CD4-positive, alpha-beta T cell treated with Interleukin-6 at 100 ng/mL for 8 hours (primary cell): ENCODE measurements at places on chromosomes 6 and 20.

DNA sequence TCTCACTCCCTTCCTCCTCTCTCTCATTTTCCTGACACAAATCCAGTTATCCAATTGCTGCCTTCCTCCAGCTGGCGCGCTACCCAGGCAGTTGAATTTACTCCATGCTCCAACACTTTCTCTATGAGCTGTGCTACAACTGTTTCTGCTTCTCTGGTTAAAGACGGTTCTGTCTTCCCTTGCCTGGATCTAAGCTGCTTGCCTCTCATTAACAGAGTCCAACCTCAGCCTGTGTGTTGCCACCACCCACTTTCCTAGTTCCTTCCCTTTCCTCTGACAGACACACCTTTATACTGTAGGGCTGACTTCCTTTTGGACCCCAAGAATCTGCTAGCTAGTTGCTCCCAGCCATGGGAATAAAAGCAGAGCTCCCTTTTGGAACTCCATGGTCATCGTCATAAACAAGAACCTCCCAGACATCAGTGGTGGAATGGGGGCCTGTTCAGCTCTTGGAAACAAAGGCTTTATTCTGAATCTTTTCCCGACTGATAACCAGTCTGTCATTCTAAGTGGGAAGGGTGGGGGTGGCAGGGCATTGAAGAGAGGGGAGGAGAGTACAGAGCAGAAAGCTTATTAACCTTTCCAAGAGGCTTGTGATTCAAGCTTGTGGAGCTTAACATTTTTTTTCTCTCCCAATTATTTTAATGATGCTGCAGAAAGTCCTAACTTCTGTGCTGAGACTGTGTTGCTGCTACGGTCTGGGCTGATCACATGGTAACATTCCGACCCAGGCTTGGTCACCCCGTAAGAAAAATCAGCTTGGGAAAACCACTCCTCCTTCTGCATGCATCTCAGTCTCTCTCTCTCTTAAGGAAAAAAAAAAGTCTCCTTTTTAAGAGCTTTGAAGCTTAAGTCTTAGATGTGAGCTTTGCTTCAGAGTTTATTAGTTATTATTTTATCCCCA is 31.3 kb upstream of the BMP2 start:
- no peak for DNase-seq

GRCh38 chr20:4951299-4951698 is 50.0 kb downstream of the SLC23A2 start:
- no peak for DNase-seq

DNA sequence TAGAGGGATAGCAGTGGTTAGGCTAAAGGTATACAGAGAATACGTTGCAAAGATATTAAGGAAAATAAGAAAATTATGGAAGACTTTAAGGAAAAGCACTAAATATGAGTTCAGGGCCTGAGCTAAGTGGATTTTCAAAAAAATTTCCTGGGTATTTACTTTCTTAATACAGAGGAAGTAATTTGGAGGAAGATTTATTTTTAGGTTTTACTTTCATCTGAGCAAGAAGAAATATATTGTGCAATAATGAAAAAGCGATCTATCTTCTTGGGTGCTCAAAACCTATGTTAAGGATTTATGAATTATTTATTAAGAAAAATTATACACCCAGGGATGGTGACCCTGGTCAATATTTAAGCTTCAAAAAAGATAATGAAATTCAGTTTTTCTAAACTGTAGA is 224.7 kb downstream of the PLCB1 start:
- no peak for DNase-seq

- no peak for DNase-seq
These were observed 10.5 kb downstream of the ZHX3 start for GRCh38 chr20:41307021-41307420.

GRCh38 chr6:88383183-88383582 is 217.0 kb upstream of the CNR1 start:
- no peak for DNase-seq

- no peak for DNase-seq
These were observed 37.5 kb downstream of the MAK start for GRCh38 chr6:10800810-10801209.

DNA sequence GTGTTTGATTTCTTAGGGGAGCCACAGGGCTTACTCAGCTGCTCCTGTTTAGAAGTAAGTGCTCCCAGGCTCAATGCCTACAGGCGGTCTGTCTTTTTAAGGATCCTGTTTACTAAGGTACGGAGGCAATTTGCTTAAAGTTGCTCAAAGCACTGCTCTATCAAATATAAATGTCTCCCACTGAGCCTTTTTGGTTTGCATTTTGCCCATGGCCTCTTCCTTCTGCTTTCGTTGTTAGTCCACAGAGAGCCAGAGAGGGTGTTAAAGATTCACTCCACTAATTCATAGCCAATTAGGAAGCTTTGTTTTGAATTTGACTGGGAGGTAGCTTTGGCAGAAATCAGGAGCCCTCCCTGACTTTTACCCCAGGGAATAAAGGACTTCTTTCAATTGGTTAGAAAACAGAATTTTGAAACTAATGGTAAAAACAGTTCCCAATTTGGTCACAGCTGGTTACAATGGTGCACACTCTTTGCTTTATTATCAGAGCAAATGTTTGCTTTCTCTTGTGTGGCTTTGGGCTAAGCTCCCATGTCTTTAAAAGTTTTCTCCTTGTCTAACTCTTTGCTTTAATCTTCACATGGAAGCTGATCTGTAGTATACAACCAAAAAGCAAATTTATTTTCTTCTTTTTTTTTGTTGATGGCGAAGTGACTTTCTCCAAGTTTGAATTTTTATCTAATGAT is 126.2 kb downstream of the IMPG1 start:
- no peak for DNase-seq

DNA sequence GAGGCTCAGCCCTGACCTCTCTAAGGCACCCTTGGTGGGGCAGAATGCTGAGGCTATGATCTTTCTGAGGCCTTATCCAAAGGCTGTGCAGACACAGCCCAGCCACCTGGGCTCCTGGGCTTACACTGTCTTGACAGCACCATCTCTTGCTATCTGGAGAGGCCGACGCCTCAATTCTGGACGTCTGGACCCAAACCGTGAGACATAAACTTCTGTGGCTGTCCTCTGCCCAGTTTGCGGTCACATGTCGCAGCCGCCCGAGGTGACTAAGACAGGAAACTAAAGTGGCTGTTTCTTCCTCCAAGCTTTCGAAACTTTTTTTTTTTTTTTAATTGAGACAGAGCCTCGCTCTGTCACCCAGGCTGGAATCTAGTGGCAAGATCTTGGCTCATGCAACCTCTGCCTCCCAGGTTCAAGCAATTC is 49.3 kb downstream of the PRR18 start:
- DNase-seq, result peak; percentile 53

- no peak for DNase-seq
These were observed 27.2 kb downstream of the VEGFA start for GRCh38 chr6:43796903-43797890.

- DNase-seq, result peak; percentile 17
These were observed 224.2 kb downstream of the NFATC2 start for GRCh38 chr20:51318058-51318949.

- no peak for DNase-seq
These were observed 118.4 kb upstream of the BTBD3 start for GRCh38 chr20:11799281-11799684.

- DNase-seq, result no peak
These were observed 159.4 kb downstream of the MMS22L start for GRCh38 chr6:97123652-97124051.

GRCh38 chr6:46254331-46254730 is 83.6 kb upstream of the ENPP5 start:
- no peak for DNase-seq

- no peak for DNase-seq
These were observed 105.2 kb downstream of the UNC5CL start for GRCh38 chr6:40933864-40934263.

- DNase-seq, result no peak
These were observed 584.1 kb downstream of the MAFB start for GRCh38 chr20:40104959-40105358.

GRCh38 chr20:45611054-45611453 is 18.5 kb upstream of the WFDC10A start:
- DNase-seq, result no peak

DNA sequence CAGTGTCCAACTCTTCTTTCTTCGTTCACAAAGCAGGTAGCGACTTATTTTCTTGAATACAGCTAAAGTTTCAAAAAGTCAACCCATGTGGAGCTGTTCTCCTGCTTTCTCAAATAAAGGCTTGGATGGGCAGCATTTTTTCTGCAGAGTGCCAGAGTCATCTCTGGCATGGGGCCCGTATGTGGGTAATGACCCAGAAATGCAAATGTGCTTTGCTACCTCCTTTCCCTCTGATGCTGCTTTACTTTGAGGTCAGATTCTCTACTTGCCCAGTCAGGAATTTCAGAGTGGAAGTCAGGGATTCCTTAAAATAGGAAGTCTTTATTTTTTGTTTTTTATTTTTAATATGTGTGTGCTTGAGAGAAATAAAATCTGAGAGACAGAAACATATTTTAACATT is 4.9 kb downstream of the NKAIN2 start:
- DNase-seq, result no peak
